ENCODE measurements at places on chromosomes 1 and 21. TPM values are rescaled to one million over a fixed set of nuclear protein-coding genes. Genes with fewer than 3 reads are reported as not detected.

- peak; percentile 42 for DNase-seq
Observed at GRCh38 chr1:230067871-230068620, 1.0 kb downstream of the GALNT2 start.

DNA sequence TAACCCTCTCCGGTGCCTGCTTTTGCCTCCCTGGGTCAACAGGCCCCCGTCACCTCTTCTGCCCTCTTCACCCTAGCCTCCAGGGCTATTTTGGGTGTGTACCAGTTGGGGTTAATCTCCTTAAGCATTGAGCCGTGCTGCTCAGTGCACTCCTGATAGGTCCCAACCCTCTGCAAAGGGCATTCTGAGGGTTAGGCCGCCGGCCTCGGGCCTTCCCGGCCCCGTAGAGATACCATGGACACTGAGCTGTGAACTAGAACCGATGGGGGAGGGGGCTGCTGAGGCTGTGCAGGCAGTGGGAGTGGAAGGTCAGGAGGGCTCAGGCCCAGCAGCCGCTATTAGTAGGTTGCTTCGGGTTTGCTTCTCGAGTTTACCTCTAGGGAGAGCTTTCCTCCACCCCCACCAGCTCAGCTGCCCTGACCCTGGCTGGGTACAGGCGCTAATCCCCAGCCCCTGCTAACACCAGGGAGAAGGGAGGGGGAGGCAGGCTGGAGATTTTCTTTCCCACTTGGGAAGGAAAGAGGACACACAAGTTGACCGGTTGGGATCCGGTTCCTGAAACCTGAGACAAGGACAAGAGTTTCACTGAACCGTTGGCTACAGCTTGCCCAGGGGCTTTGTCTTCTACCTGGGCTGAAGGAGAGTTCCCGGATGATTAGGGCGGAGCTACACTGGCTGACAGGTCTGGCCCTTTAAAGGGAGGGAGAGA lies 4.8 kb downstream of the LMOD1 start:
- DNase-seq: no peak

- DNase-seq: no peak
Observed at GRCh38 chr21:43338951-43339350, 88.0 kb downstream of the SIK1 start.

DNA sequence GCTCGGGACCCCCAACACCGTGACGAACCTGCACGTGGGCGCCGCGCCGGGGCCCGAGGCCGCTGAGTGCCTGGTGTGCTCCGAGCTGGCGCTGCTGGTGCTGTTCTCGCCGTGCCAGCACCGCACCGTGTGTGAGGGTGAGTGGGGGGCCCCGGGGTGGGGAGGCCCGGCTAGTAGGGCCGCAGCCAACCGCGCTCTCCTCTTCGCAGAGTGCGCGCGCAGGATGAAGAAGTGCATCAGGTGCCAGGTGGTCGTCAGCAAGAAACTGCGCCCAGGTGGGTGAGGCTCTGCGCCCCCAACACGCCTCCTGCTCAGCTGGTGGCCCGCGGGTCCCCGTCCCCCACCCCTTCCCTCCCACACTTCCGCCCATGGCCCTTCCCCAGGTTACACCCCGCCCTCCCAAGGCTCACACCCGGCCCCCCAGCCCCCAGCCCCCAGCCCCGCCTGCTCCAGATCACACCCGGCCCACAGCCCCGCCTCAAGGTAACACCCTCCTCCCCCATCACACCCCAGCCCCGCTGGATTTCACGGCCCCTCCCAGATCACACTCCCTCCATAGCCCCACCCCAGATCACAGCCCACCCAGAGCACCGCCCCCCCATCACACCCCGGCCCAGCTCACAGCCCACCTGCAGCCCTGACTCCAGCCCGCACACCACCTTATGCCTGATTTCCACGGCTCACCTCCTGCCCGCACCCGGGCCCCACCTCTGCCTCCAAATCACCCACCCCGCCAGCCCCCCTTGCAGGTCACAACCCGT lies 2.4 kb upstream of the MMP23B start:
- peak; percentile 35 for DNase-seq

DNA sequence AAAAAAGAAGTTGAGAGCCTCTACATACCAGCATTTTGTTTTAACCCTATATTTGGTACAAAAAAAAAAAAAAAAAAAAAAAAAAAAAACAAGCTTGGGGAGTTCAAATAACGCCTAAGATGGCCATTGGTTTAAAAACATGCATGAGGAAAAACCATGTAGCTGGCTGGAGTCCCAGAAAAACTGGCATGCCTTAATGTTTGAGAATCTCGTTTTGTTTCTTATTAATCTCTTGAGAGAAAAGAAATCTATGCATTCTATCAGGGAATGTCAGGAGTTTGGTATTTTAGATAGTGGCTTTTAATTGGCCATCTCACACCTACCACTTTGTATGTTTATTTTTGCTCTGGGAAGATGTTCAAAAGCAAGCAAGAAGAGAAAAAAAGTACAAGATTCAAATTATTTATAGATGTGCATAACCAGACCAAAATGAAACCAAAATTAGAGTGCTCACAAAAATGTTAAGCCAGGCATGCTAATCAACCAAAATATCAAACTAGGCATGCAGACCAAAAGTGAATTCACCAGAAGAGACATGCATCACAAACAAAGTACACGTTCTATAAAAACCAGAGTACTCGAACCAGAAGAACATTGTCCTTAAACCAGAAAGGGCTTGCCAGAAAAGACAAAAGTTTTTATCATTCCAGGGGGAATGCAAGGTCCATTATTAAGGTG lies 156.6 kb downstream of the AK5 start:
- DNase-seq: peak; percentile 34

DNA sequence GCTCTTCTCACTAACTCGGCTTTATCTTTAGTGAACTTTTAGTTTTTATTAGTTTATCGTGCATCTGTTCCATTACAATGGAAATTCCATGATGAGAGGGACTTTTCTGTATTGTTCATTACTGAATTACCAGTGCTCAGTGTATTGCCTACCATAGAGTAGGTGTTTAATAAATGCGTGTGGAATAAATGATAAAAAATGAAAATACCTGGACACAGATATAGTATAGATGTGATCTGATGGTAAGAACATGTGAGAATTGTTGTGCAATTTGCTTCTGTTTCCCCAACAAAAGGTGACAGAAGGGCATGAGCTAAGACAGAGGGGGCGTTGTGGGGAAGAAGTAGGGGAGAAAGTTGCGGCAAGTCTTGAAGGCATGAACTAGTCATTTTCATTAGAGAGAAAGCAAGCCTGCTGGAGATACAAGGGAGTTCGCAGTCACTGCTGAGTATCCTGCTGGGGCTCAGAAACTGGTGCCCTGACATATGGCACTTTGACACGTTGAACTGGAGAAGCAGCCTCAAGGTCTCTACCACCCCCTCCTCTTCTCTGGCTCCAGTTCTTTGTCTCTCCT lies 5.6 kb upstream of the COG2 start:
- no peak for DNase-seq

DNA sequence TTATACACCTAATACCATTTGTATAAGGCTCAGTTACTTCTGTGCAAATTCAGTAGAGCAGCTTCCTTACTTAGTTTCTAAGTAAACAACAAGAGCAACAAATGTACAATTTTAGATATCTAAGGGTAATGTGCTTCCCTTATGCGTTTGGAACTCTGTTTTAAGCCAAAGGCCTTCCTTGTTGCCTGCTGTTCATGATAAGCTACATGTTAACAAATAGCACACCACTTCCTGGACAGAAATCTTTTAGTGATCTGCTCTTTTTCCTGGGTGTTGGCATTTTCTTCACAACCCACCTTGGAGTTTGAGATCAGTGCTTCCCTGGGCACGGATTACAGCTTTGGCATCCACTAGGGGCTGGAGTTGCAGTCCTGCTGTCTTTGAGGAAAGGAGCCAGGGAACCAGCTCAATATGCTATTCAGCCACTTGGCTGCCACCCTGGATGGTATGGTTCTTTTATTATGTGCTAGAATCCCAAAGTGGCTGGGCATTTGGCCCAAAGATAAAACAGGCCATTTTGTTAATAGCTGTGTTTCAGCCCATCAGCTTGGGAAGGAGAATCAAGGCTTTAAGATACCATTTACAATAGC lies 55.6 kb upstream of the ADAR start:
- DNase-seq: no peak

ASAP3 gene
- total RNA-seq: 36.4 TPM

DNA sequence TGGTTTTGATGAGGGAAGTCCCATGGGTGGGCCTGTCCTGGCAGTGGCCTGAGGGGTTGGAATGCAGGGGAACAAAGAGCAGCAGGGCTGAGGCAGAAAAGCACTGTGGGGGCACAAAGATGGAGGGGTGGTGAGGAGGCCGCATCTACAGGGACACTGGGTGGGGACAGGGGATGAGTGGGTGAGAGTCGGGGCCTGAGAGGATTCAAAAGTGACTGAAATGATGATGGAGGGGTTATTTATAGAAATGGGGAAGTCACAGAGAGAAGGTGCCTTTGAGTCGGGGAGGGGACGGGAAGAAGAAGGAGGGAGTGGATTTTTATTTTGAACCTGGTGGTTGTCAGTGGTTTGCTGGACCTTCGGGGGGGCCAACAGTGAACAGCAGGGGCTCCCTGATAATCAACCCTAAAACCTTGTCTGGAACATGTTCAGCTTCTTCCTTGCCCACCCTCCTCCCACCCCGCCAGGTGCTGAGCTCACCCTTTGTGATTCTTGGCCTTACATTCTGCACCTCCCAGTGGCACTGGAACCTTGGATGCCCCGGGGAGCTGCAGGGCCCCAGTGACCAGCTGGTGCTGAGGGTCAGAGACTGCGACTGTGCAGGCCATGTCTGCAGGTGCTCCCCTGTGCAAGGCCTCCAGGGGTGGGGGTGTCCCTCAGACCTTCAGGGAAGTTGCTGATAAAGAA lies 42.9 kb downstream of the IER5 start:
- DNase-seq: no peak

CD34 gene
- 115 TPM for total RNA-seq

GRCh38 chr1:234874291-234875288 lies 254.0 kb downstream of the TOMM20 start:
- no peak for DNase-seq

SGIP1 gene
- 3.4 TPM for total RNA-seq

DNA sequence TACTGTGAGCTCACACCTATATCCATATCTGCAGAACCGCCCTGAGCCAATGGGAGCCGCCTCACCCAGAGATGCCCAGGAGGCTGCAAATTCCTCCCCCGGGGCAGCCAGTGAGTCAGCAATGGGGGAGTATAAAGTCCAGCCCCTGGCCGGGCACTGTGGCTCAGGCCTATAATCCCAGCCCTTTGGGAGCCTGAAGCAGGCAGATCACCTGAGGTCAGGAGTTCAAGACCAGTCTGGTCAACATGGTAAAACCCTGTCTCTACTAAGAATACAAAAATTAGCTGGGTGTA lies 5.0 kb upstream of the CLCNKB start:
- DNase-seq: no peak

- no peak for DNase-seq
Observed at GRCh38 chr1:83543222-83543973, 455.5 kb downstream of the TTLL7 start.

DNA sequence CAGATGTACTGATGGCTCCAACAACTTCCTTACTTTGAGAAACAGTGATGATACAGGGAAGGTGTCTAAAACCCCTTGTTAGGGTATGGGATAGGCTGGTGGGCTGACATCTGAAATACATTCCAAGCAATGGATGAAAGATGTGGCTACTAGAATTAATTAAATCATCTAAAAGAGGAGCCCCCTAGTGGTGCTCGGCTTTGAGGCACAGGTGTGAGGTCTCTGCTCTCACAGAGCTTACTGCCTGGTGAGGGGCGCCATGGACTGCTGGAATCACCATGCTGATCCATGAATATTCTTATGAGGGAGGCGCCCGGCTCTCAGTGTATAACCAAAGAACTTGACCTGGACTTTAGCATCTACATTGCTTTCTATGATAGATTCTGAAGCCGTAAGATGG lies 48.5 kb downstream of the GNG4 start:
- DNase-seq: no peak

DNA sequence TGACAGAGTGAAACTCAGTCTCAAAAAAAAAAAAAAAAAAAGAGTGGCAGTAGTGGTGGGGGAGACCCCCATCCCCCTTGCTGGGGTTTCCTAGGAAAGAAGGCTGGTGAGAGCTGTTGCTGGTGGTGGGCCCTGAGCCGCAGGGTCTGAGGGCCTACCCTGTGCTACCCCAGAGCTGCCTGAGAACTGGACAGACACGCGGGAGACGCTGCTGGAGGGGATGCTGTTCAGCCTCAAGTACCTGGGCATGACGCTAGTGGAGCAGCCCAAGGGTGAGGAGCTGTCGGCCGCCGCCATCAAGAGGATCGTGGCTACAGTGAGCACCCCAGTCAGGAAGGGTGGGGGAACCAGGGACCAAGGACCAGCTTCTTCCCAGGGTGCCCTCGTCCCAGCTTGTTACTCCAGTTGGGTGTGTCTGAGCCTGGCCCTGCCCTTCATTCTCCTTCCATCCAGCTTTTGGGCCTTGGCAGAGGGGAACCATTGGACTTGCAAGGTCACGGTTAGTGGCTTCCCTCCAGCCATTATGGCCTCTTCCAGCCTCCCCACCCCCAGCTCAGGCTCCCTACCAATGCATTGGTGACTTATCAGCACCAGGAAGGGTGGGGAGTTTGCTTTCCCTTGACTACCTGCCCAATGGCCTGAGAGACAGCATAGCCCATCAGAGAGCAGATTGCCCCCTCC lies 10.5 kb downstream of the LDLRAP1 start:
- no peak for DNase-seq

- DNase-seq: no peak
Observed at GRCh38 chr1:115976921-115977498, 697 bp downstream of the SLC22A15 start.

DNA sequence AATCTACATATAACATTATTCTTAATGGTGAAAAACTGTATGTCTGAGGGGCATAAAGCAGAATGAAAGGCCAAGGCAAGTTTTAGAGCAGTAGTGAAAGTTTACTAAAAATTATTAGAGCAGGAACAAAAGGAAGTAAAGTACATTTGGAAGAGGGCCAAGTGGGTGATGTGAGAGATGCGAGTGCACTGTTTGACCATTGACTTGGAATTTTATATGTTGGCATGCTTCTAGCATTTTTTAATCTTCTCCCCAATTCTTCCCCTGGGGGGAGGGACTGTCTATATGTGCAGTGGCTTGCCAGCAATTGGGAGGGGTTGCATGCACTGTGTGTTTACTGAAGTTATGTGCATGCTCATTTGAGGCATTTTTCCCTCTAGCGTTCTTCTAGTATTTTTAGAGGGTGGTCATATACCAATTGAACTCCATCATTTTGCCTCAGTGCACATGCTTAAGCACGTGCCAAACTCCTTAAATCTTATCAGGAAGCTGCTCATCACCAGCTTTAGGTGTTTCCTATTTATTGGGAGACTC lies 36.1 kb upstream of the SLC5A9 start:
- no peak for DNase-seq

Measured in left cardiac atrium (tissue), 4 donors.